ENCODE measurements at places on chromosomes 11 and 22.

GRCh38 chr22:43151251-43152002 is at the start of gene TSPO:
TSPO (plus strand) TSS chr22:43151559; CDS start chr22:43159239, 7,680 bp downstream.
- peak; percentile 57 for DNase-seq

DNA sequence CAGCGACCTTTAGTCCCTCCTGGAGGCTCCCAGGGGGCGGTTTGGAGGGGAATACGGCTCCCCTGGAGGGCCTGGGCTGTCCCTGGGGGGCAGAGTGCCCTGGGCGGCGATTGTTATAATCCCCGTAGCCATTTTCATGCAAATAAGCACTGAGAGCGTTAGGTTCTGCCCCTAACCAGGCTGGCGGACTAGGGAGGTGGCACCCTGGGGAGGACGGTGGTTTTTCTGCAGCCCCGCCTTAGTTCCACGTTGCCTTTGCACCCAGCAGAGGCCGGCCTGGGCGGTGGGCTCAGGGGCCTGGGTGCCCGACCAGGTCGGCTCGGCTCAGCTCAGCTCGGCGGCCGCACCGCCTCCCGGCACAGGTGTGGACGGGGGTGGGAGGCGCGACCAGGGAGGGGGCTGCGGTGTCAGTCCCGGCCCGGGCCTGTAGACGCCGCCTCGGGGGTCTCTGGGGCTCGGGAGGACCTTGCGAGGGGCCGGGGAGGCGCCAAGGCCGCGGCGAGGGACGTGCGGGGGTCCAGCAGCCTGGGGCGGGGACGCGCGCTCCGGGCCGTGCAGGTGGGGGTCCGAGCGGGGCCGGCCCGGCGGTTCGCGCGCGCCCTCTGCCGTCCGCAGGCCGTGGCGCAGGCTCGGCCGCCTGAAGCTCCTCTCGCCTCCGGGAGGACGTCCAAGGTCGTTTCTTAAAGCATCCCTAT is 2.3 kb upstream of the DUSP8 start:
- peak; percentile 76 for DNase-seq

DNA sequence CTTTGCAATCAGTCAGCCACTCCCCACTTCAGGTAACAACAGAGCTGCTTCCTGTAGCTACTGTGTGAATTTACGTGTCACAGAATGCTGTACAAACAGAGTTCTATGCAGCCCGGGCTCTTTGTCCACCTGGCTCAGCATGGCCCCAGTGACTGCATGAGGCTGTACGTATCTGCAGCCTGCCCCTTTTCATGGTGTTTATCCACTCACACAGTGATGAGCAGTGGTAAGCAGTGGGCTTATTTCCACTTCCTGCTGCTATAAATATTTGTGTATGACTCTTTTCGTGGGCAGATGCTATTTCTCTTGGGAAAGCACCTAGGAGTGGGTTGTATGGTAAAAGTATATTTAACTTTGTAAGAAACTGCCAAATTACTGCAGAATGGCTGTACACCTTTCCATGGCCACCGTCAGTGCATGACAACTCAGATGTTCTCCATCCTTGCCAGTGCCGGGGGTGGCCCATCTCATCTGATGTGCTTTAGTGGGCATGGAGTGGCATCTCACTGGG is 43.3 kb downstream of the MYEOV start:
- no peak for DNase-seq

GRCh38 chr11:13963949-13964770 is 1.6 kb downstream of the SPON1 start:
- no peak for DNase-seq

- DNase-seq: no peak
These were observed 4.1 kb downstream of the ZNF214 start for GRCh38 chr11:7016011-7016410.

DNA sequence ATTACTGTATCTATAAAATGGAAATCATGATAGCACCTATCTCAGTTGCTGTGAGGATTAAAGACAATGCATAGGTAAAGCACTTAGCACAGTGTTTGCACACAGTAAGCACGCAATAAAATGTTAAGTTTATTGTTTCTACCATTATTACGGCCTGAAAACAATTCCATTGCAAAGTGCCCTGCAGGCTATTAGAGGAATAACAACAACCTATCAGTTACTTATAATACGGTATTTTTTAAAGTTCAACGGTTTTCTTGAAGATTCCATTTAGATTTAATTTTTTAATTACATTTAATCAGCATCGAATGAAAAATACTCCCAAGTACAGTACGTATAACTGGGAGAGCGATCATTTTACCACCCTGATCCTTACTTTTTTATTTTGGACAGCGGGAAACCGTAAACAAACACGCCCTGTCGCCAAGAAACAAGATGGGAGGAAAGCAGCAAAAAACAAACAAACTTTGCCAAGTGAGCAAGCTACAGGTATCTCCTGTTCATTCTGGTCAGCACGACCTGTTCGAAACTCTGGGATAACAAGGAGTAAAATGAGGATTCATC is 893 bp downstream of the SLC36A4 start:
- DNase-seq: no peak

GRCh38 chr22:37379085-37379484 is 48.2 kb downstream of the ELFN2 start:
- no peak for DNase-seq

DNA sequence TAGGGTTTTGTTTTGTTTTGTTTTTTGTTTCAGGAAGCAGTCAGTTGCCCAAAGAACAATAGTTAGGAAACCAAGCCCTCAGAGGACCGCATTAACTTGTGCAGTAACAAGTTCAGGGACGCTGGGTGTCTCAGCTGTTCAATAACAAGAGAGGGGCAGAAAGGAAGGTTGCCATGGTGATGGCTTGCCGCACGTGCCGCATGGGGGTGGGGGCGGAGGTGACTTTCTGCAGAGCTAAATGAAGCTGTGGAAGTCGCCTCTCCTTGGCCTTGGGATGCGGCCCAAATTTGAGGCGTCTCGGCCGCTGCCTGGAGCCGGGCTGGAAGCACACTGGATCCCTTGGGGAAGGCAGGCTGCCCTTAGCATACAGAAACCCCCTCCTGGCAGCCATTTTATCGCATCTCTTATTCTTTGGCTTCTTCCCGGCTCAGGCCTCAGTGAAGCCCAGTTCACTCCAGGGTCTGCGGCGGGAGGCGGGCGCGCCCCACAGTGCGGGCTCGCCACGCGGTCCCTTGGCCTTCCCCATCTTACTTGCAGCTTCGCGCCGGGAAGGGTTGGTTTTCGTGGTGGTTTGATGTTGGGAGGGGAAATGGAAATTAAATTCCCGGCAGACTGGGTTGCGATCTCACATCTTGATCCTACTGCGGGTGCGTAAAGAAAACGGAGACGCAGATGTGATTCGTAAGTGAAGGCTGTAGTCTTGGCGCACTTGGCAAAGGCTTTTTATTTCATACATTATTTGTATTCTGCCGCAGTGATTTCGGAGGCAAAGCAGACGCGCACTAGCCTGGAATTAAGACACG is 94.3 kb downstream of the SLC17A6 start:
- no peak for DNase-seq
